Hypothalamus (tissue), 51 donors: ENCODE measurements at places on chromosomes 7 and 10.

GRCh38 chr10:97134983-97135382, 50.8 kb downstream of the SLIT1 start:
- no peak for DNase-seq

DNA sequence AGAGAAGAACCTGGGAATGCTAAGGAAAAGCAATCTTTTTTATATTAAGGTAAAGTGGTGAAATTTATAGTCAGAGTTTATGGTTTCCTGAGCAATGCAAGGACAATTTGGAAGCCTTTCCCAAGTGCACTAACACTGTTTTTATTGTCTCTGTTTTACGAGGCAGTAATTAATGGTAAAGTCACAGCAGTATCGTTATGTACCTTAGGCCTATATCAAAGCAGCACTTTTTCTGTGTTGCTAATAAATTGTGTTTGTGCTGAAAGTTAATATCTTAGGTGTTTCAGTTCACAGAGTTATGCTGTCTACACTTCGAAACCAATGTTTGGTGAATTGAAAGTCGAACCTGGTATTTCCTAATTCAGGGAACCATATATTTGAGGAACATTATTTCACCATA, 19.2 kb downstream of the OIT3 start:
- DNase-seq: no peak

- no peak for DNase-seq
Observed at GRCh38 chr7:24902276-24902675, 77.7 kb downstream of the OSBPL3 start.

GRCh38 chr10:34198953-34199352, 616.1 kb downstream of the PARD3 start:
- DNase-seq: no peak
